ENCODE measurements at places on chromosomes 4 and X. TPM values are rescaled to one million over a fixed set of nuclear protein-coding genes. Genes with fewer than 3 reads are reported as not detected.

- DNase-seq, result no peak
- peak overlapping the region; percentile 85 for H3K27ac ChIP-seq
- peaks cover 40% of the 10 kb centered on the region for H3K4me1 ChIP-seq
- H3K4me3 ChIP-seq, result peak overlapping the region; percentile 97
- peaks cover 10% of the 10 kb centered on the region for H3K27me3 ChIP-seq
- H3K36me3 ChIP-seq, result no peaks in the 10 kb centered on the region
These were observed 2.4 kb upstream of the STIM2 start for GRCh38 chr4:26858035-26858918.

SRPK3 gene
- total RNA-seq, result not detected

GRCh38 chr4:4321951-4322688 lies 32.1 kb downstream of the ZBTB49 start:
- no peak overlapping the region for H3K4me3 ChIP-seq
- peaks cover 1% of the 10 kb centered on the region for H3K27me3 ChIP-seq
- no peaks in the 10 kb centered on the region for H3K4me1 ChIP-seq

CT55 gene
- 0.34 TPM for total RNA-seq

- peaks cover 1% of the 10 kb centered on the region for H3K27me3 ChIP-seq
- no peak overlapping the region for H3K4me3 ChIP-seq
- no peaks in the 10 kb centered on the region for H3K4me1 ChIP-seq
- H3K27ac ChIP-seq, result no peak overlapping the region
- no peaks in the 10 kb centered on the region for H3K36me3 ChIP-seq
These were observed 304.2 kb downstream of the ARHGAP24 start for GRCh38 chr4:85779165-85779564.

DNA sequence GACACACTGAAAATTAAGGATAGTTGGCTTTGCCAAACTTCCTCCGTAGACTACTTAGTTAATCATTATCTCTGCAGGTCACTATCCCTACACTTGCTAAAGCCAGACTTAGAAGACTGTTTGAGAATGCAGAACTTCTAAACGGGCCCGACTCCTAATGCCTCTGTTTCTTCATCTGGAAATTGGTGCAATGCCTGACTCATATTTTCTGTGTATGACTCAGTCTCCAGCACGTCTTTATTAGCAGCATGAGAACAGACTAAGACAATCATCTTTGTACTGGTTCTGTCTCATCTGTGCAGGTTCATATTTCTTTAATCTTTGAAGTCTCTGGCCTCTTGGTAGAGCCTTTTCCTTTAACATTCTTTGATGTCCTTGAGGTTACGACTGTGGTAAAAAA lies 411.9 kb upstream of the ACTRT1 start:
- H3K27me3 ChIP-seq, result no peaks in the 10 kb centered on the region
- no peaks in the 10 kb centered on the region for H3K36me3 ChIP-seq
- DNase-seq, result no peak
- no peak overlapping the region for H3K4me3 ChIP-seq

TMSB15A gene
- total RNA-seq, result 213 TPM

FAM149A gene
- 6.8 TPM for total RNA-seq

DNA sequence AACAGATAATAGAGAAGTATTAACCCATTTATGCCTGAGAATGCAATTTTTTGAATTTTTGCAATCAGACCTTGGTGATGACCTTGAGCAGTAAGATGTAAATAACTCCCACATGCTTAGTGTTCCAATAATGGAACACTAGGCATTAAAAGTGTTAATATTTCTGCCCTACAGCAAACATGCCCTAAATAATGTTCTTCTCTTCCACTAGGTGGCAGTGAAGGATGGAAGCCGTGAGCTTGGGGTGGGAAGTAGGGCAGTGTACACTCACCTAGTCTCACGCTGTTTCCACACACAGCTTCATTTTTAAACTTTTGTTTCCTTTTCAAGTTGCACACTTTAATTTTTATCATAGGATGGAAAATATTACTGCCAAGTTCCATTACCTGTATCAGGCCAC lies 613.1 kb upstream of the HS3ST1 start:
- DNase-seq, result no peak
- H3K4me3 ChIP-seq, result no peak overlapping the region
- H3K27ac ChIP-seq, result no peak overlapping the region

GRCh38 chr4:114561590-114561989 lies 37.0 kb upstream of the UGT8 start:
- H3K4me3 ChIP-seq, result no peak overlapping the region
- H3K36me3 ChIP-seq, result peaks cover 12% of the 10 kb centered on the region
- no peaks in the 10 kb centered on the region for H3K27me3 ChIP-seq
- H3K27ac ChIP-seq, result no peak overlapping the region

DNA sequence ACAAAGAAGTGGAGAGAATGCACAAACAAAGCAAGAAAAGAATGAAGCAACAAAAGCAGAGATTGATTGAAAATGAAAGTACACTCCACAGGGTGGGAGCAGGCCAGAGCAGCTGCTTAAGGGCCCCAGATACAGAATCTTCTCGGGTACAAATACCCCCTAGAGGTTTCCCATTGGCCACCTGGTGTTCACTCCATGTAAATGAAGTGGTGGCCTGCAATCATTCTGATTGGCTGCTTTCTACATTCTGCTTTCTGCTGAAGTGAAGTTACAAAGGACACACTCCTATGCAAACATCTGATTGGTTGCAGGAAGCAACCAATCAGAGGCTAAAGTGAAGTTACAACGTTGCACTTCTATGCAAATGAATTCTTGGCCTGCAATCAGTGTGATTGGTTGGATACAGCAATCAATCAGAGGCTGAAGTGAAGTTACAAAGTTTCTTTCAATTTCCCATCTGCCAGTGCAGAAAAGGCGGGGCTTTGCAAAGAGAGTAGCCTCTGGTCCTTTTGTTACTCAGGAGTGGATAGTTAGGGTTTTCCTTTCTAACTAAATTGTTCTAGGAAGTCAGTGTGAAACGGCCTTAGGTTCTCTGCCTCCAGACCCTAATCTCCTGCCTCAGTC lies 19.0 kb upstream of the GPC4 start:
- H3K4me3 ChIP-seq, result no peak overlapping the region
- H3K4me1 ChIP-seq, result peaks cover 7% of the 10 kb centered on the region
- no peaks in the 10 kb centered on the region for H3K36me3 ChIP-seq
- no peak for DNase-seq

DNA sequence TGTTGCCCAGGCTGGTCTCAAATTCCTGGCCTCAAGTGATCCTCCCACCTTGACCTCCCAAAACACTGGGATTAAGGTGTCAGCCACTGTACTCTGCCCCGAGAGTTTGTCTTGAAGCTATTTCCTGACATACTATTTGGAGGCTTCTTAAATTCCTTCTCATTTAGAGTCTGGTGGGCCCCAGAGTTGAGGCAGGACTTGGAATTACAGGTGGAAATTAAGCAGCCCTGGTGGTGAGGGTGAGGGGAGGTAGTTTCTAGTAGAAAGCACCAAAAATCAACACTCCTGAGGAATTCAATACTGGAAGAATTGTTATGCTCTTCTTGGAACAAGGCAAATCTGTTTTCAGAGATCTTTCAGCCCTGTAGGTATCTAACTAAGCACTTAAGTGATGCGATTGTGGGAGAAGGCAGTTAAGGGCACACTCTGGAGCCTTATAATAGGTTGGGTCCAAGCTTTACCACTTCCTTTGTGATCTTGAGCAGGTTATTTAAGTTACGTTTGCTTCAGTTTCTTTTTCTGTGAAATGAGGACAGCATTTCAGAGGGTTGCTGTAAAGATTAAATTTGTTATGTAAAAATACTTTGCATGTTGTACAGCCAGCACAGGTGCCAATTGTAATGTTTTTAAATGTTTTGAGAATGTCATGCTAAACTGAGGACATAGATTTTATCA lies 200.7 kb downstream of the SOWAHB start:
- no peaks in the 10 kb centered on the region for H3K27me3 ChIP-seq
- no peaks in the 10 kb centered on the region for H3K36me3 ChIP-seq
- H3K27ac ChIP-seq, result no peak overlapping the region
- peaks cover 8% of the 10 kb centered on the region for H3K4me1 ChIP-seq
- no peak overlapping the region for H3K4me3 ChIP-seq
- no peak for DNase-seq

GRCh38 chrX:135707880-135708279 lies 5.6 kb upstream of the CT45A1 start:
- no peak overlapping the region for H3K4me3 ChIP-seq
- peak; percentile 61 for DNase-seq
- no peaks in the 10 kb centered on the region for H3K27me3 ChIP-seq

BLTP1 gene
- total RNA-seq, result 65.7 TPM

DNA sequence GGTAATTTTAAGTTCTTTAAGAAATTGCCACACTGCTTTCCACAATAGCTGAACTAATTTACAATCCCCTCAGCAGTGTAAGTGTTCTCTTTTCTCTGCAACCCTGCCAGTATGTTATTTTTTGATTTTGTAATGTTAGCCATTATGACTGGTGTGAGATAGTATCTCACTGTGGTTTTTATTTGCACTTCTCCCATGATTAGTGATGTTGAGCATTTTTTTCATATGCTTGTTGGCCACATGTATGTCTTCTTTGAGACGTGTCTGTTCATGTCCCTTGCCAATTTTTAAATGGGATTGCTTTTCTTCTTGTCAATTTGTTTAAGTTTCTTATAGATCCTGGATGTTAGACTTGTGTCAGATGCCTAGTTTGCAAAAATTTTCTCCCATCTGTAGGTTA lies 86.1 kb downstream of the BMP3 start:
- H3K4me3 ChIP-seq, result no peak overlapping the region
- H3K27me3 ChIP-seq, result peaks cover 4% of the 10 kb centered on the region
- DNase-seq, result no peak
- H3K27ac ChIP-seq, result no peak overlapping the region
- no peaks in the 10 kb centered on the region for H3K4me1 ChIP-seq

CTAG1B gene
- not detected for total RNA-seq

USP27X gene
- 4.2 TPM for total RNA-seq

DNA sequence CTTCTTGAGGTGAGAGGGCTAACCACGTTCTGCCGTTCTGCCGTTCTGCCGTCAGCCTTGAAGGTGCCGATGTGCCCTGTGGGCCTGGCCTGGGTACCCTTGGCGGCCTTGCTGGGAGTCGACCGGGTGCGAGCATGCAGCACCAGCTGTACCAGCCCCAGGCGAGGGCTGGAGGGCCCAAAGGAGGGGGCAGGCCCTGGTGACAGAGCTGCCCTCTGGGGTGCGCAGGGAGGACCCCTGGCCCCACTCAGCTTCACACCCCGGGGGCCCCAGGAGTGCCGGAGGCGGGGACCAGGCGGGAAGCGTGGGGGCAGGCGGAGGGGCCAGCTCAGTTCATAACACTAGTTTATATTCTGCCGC lies 22.1 kb downstream of the UVSSA start:
- H3K27ac ChIP-seq, result no peak overlapping the region
- H3K27me3 ChIP-seq, result no peaks in the 10 kb centered on the region
- H3K4me3 ChIP-seq, result peak overlapping the region; percentile 78
- H3K36me3 ChIP-seq, result peaks cover 25% of the 10 kb centered on the region

GRCh38 chr4:12729384-12729783 lies 754.8 kb downstream of the RAB28 start:
- H3K4me3 ChIP-seq, result no peak overlapping the region
- no peak for DNase-seq

DNA sequence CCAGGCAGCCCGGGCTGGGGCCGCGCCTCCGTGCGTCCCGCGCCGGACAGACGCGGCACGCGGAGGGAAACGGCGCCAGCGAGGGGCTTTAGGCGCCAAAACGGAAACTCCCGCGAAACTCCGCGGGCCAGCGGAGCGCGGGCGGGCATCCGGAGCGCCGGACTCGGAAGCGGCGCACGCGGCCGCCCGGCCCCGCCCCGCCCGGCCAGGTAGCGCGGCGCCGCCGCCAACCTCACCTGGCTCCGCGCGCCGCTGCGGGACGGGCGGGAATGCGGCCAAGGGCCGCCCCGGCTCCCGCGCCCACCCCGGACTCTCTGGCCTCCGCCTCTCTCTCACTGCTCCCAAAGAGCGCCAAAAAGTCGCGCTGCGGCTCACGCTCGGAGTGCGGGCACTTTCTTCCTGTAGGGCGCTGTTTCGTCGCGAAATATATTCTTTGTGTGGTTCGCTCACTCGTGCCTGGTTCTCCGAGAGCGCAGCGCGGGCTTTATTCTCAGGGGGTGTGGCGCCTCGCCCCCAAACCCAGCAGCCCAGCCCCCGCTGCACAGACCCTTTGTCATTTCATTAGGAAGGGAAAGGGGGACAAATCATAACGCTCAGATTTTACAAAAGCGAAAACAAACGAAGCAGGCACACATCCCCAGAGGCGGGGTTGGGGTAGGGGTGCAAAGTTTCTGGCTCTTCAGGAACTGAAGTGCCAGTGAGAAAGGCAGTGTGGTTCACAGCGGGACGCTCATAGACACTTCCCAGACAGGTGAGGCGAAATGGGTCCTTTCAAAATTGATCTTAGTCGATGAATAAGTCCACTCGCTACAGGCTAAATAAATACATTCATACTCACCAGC lies 961 bp upstream of the MBNL3 start:
- H3K27ac ChIP-seq, result no peak overlapping the region
- no peaks in the 10 kb centered on the region for H3K36me3 ChIP-seq

NKX6-1 gene
- 25.6 TPM for total RNA-seq

- no peaks in the 10 kb centered on the region for H3K27me3 ChIP-seq
- H3K27ac ChIP-seq, result no peak overlapping the region
- H3K4me3 ChIP-seq, result no peak overlapping the region
- no peaks in the 10 kb centered on the region for H3K4me1 ChIP-seq
- no peak for DNase-seq
- no peaks in the 10 kb centered on the region for H3K36me3 ChIP-seq
These were observed 648.6 kb upstream of the AGA start for GRCh38 chr4:178090640-178091411.

GRCh38 chr4:15376594-15376993 lies 51.2 kb upstream of the C1QTNF7 start:
- no peak overlapping the region for H3K4me3 ChIP-seq
- H3K27me3 ChIP-seq, result no peaks in the 10 kb centered on the region

DNA sequence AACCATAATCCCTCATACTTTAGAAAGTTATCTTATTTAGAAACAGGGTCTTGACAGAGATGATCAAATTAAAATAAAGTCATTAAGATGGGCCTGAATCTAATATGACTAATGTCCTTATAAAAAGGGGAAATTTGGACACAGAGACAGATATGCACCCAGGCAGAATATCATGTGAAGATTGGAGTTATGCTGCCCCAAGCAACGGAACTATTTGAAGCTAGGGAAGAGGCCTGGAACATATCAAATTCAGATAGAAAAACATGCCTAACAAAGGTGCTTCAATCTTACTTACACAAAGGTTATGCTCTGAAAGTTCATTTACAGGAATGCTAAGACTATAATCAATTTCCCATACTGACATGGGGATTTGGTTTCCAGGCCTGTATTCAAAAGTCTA lies 112.7 kb upstream of the NAP1L5 start:
- H3K4me3 ChIP-seq, result no peak overlapping the region
- no peak for DNase-seq
- H3K27ac ChIP-seq, result no peak overlapping the region
- H3K27me3 ChIP-seq, result no peaks in the 10 kb centered on the region

- no peaks in the 10 kb centered on the region for H3K4me1 ChIP-seq
- no peaks in the 10 kb centered on the region for H3K27me3 ChIP-seq
- no peak overlapping the region for H3K4me3 ChIP-seq
- H3K27ac ChIP-seq, result no peak overlapping the region
- H3K36me3 ChIP-seq, result no peaks in the 10 kb centered on the region
These were observed 1630.0 kb downstream of the STIM2 start for GRCh38 chr4:28490669-28491068.

DNA sequence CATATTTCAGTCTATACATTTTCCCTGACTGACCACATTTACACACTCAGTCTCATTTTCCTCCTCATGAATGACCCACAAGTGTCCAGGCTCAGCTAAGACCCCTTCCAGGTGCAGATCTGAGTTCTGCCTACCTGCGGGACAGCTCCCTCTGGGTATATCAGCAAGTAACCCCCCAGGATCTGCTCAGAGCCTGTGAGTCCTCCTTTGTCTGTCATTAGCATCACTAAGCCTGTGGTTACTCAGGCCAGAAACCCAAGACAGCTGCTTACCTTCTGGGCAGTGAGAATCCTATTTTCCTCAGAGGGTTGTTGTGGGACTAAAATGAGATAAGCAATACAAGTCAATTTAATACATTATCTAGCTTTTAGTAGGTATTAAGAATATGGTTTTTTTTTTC lies 487.6 kb upstream of the BOD1L1 start:
- H3K4me1 ChIP-seq, result peaks cover 13% of the 10 kb centered on the region
- H3K36me3 ChIP-seq, result no peaks in the 10 kb centered on the region
- no peak for DNase-seq
- no peaks in the 10 kb centered on the region for H3K27me3 ChIP-seq

PFKFB1 gene
- 1.1 TPM for total RNA-seq

Measured in glutamatergic neuron (in vitro differentiated cells).